ENCODE measurements at places on chromosomes 7 and 10.

GRCh38 chr7:3616306-3616705 lies 315.3 kb downstream of the SDK1 start:
- DNase-seq: no peak

DNA sequence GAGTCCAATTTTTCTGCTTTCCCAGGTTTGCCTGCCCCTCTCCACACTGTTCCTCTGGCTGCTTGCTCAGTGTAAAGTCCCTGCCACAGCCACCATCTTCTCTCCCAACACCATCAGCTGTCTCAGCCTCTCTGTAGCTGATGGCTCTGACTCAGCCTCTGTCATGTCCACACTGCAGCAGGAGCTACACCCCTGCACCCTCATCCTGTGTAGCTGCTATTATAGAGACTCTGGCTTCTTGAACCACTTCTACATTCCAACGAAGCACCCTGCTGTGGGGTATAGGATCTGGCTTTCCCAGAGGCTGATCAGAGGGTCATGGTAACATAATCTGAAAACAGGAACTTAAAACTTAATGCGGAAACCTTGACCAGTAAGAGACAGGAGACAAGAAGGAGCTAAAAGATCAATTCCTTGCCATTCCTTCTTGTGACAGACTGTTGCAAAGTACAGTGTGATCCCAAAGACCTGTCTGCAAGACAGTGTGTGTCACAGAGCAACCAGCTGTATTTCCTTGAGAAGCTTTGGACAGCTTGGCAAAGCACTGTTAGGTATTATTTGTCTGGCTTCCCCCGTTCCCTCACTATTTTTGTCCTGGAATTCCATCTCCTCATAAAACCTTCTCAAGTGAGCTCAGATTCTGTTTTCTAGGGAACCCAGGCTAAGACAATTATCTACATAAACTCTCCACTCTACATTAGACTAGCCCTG lies 42.3 kb downstream of the NRCAM start:
- peak; percentile 62 for DNase-seq

GRCh38 chr10:49441488-49442476 lies 45.9 kb upstream of the DRGX start:
- no peak for DNase-seq

GRCh38 chr10:132387764-132388210 lies 9.2 kb upstream of the PWWP2B start:
- peak; percentile 84 for DNase-seq

- no peak for DNase-seq
These were observed 152.0 kb downstream of the MACC1 start for GRCh38 chr7:20064974-20065862.

DNA sequence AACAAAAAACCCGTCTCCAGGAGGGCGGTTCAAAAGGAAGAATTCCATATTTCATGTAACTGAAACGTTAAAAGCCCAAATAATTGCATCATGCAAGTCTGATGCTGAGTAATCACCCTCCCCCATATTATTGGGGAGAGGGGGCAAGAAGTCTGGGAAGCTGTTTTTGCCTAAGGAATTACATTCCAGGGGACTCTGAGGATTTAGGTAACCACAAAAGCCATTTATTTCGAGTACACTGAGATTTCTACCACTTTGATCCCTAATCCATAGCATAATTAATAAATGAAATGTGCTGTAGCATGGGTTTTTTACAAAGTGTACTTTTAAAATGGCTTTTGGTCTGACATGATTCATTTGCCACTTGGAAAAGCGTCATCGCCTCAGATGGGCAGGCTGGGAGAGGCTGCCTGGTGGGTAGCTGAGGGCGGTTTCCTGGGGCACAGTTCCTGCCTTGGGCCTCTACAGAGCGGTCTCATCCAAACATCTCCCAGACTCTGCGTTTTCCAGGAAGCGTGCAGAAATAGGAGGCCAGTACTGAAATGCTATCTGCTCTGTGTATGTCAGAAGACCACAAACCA lies 106.5 kb downstream of the TCF7L2 start:
- peak; percentile 51 for DNase-seq

GRCh38 chr10:13816195-13816925 lies 229.6 kb downstream of the PRPF18 start:
- DNase-seq: no peak

- no peak for DNase-seq
These were observed 119.9 kb upstream of the THSD7A start for GRCh38 chr7:11951909-11952308.

DNA sequence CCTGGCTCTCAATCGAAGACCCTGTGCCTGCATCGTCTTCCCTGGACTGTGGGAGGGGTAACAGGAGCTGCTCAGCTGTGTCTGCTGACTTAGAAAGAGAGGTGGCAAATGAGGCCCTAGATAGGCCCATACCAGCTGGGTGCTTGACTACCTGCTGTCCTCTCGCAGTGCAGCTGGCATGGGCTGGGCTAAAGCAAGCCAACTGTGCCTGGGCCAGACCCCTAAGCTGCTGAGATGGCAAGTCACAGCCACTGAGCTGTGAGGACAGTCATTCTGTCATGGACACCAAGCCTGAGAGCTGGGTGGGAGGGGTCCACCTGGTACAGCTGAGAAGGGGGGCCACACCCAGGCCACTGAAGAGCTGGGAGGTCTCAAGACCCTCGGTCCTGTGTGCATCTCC lies 45.8 kb upstream of the AQP1 start:
- DNase-seq: no peak

DNA sequence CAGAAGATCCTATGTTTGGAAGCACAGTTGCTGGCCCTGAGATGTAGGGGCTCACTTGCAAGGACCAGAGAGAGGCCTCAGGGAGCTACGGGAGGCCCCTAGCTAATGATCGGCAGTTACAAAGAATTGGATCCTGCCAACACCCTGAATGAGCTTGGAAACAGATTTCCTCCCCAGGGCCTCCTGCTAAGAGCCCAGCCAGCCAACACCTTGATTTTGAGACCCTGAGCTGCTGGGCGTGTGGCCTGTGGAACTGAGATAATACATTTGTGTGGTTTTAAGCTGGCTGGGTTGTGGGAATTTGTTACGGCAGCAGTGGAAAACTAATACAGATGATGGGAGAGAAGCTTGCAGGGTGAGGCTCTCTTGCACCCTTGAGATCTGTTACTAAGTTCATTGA lies 3.9 kb downstream of the DOCK1 start:
- DNase-seq: no peak

DNA sequence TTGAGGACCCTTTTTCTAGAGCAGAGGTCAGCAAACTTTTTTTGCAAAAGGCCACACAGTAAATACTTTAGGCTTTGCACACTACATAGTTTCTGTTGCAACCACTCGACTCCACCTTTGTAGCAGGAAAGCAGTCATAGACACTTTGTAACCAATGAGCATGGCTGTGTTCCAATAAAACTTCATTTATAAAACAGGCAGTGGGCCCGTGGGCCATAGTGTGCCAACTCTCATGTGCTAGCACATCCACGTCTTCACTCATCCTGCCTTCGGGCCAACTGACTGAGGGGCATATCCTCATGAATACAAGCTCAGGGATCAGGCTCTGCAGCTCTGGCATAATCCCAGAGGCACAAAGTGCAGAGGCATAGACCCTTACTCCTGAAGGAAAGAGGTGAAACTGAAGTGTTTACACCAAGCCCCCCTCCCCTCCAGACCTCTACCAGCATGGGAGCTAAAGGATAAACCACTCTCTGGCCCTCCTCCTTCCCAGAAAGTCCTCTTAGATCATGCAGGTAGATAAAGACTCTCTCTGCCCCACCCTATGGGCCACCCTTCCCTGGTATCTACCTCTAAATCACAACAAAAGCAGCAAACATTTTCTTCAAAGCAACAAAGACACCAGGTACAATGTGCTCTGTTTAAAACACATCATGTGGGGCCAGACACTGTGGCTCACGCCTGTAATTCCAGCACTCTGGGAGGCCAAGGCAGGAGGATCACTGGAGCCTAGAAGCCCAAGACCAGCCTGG lies 71.0 kb downstream of the DLG5 start:
- DNase-seq: no peak

DNA sequence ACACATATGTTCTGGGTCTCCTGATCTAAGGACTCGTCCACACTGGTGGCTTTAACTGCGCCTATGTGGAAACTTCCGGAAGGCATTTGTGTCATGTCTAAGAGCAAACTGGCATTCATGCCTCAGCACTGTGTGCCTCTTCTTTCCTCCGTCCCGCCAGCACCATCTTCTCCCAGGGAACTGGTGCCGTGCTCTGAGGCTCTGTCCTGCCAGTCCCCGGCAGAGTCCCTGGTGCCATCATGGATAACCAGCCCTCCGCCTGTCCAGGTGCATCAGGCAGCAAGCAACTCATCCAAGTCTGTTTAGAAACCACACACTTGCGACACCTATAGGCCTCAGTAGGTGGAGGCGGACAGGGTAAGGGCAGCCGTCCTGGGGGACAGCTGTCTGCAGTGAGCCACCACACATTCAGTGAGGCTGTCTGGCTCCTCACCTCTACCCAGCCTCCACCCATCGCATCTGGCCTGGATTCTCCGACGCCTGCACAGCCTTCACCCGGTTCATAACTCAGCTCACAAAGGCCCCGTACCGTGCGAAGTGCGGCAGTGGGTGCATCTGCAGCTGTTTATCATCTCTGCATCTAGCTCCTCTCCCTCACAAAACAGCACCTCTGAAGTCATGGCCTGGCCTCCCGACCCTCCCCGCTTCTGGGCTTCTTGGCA lies 162.7 kb downstream of the DIP2C start:
- DNase-seq: no peak

DNA sequence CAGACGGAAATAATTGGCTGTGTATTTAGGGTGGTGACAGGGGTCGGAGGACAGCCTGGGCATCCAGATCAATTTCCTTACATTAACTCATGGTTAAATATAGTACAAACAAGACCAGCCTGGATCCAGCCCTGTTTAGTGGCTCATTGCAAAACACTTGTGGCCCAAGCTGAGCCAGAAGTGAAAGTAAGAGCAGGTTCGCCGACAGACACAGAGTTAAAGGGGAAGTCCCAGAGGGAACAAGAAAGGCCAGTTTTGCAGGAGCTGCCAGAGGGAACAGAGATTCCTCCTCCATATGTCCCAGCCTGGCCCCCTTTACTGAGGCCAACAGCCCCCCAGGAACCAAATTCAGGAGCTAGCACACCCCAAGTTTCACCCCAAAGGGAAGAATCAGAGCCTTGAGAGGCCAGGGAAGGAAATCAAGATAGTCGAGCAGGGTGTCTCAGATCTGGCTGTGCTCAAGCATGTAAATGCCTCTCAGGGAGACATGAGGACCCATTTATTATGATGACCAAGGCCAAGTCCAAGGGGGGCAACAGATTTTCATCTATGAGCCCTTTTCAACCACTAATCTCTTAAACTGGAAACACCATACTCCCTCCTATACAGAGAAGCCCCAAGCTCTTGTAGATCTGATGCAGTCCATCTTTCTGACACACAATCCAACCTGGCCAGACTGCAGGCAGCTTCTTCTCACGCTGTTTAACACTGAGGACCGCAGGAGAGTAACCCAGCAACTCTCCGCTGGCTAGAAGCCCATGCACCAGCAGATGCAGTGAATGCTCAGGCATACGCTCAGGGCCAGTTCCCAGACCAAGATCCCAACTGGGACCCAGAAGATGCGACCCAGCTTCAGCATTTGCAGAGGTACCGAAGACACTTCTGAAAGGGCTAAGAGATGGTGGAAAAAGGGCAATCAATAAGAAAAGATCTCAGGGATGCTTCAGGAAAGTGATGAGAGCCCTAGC lies 15.9 kb upstream of the ADCK2 start:
- DNase-seq: peak; percentile 89

- DNase-seq: no peak
These were observed 1.1 kb upstream of the DLG5 start for GRCh38 chr10:77927402-77928246.

DNA sequence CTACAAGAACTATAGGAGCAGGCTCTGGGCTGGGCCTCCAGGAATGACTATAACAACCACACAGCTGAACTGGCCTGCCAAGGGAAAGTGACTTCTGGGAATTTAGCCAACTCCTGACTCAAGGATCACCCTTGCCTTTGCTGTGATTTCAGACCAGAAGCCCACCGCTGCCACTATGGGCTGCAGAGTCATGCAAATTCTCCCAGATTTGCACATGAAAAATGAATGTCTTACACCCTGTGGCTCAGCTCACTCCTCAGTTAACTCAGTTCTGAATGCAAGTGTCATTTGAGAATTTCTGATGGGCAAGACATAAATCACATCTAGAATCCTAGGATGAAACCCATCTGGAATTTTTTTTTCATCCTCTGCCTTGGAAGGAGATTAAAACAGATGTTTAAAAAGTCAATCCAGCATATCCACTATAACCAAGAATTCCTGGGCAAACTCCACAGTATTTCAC lies 186.5 kb upstream of the BET1 start:
- DNase-seq: no peak

- no peak for DNase-seq
These were observed 45.1 kb downstream of the WIPI2 start for GRCh38 chr7:5234852-5235831.

- DNase-seq: no peak
These were observed 240.2 kb downstream of the ADAM12 start for GRCh38 chr10:126147866-126148587.

DNA sequence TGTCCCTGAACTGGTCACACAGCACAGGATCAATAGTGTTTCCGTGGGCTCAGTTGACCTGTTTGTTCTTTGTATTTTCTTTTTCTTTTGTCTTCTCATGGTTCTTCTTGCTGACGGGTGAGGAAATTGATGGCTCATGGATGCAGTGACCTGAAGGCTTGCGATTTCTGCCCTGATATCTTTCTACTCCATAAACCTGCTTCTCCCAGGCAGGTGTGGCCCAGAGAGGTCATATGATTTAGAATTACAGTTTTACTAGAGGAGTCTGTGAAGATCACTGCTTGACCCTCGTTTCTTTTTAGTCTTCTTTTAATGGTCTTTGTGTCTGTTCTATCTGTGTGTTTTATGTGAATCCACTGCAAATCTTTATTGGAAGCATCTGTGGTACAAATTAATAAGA lies 195.1 kb upstream of the KLF6 start:
- DNase-seq: no peak

GRCh38 chr7:34313289-34313688 lies 344.7 kb upstream of the NPSR1 start:
- DNase-seq: no peak

DNA sequence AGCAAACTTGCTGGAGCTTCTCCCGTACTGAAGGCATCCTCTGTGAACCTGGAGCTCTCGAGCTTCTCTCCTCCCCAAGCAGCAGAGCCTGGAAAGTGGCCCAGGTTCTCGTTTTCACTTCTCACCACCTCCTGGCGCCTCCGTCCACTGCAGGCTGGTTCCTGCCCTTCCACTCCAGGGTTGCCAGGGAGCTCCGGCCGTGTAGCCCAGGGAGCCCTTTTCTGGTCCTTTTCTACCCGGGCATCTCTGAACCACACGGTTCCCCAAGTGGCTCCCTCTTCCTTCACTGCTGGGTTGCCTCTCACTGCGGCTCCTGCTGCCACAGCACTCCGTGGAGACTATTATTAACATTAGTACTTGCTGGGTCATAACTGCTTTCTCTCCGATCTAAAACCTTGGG lies 208.6 kb upstream of the PPP2R2D start:
- no peak for DNase-seq

- DNase-seq: no peak
These were observed 67.8 kb downstream of the TBX20 start for GRCh38 chr7:35185908-35186731.
